Osteocyte (in vitro differentiated cells): ENCODE measurements at places on chromosomes 5 and 9. TPM values are rescaled to one million over a fixed set of nuclear protein-coding genes. Genes with fewer than 3 reads are reported as not detected.

The RAB3C gene
- not detected in 2 replicates for total RNA-seq

The FOXD4L4 gene
- total RNA-seq, result not detected in 2 replicates

DNA sequence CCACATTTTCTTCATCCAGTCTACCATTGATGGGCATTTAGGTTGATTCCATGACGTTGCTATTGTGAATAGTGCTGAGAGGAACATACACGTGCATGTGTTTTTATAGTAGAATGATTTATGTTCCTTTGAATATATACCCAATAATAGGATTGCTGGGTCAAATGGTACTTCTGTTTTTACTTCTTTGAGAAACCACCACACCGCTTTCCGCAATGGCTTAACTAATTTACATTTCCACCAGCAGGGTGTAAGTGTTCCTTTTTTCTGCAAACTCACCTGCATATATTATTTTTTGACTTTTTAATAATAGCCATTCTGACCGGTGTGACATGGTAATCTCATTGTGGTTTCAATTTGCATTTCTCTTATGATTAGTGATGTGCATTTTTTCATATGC is 82.2 kb upstream of the RFX3 start:
- no peaks in the 10 kb centered on the region for H3K4me1 ChIP-seq
- H3K27ac ChIP-seq, result no peak overlapping the region
- H3K27me3 ChIP-seq, result peaks cover 35% of the 10 kb centered on the region
- no peaks in the 10 kb centered on the region for H3K36me3 ChIP-seq

- DNase-seq, result no peak
- peaks cover 2% of the 10 kb centered on the region for H3K4me1 ChIP-seq
- H3K4me3 ChIP-seq, result no peak overlapping the region
- no peak overlapping the region for H3K27ac ChIP-seq
- H3K36me3 ChIP-seq, result no peaks in the 10 kb centered on the region
Observed at GRCh38 chr5:1881098-1881572, 1.6 kb downstream of the IRX4 start.

- H3K27me3 ChIP-seq, result no peaks in the 10 kb centered on the region
- H3K36me3 ChIP-seq, result no peaks in the 10 kb centered on the region
- no peak overlapping the region for H3K27ac ChIP-seq
- no peaks in the 10 kb centered on the region for H3K4me1 ChIP-seq
Observed at GRCh38 chr9:102087141-102087540, 348.7 kb upstream of the GRIN3A start.

- no peaks in the 10 kb centered on the region for H3K27me3 ChIP-seq
- no peak for DNase-seq
- H3K4me1 ChIP-seq, result peaks cover 26% of the 10 kb centered on the region
- H3K36me3 ChIP-seq, result no peaks in the 10 kb centered on the region
- no peak overlapping the region for H3K4me3 ChIP-seq
- peak overlapping the region; percentile 67 for H3K27ac ChIP-seq
Observed at GRCh38 chr9:115328228-115328627, 210.3 kb upstream of the TNC start.

DNA sequence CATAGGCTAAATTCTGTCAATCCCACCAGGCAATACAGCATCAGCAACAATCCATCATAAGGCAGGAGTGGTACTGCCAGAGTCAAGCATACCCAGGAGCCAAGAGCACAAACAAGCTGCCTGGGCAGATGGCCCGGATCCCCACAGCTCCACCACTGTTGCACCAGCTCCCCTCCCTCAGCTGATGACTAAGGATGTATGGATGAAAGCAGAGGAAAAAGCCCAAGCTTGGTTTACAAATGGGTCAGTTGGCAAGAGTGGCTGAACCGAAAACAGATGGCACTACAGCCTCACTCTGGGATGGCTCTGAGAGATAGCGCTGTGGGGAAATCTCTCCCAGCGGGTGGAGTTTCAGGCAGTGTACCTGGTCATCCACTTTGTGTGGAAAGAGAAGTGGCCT is 29.4 kb downstream of the DROSHA start:
- no peak overlapping the region for H3K27ac ChIP-seq
- H3K4me3 ChIP-seq, result no peak overlapping the region
- no peaks in the 10 kb centered on the region for H3K27me3 ChIP-seq
- H3K36me3 ChIP-seq, result peaks cover 68% of the 10 kb centered on the region
- no peaks in the 10 kb centered on the region for H3K4me1 ChIP-seq

The SPINK7 gene
- not detected in 2 replicates for total RNA-seq

The ZNF367 gene
- total RNA-seq, result 2.1 and 2.3 TPM in 2 replicates

- H3K36me3 ChIP-seq, result peaks cover 2% of the 10 kb centered on the region
- H3K4me1 ChIP-seq, result no peaks in the 10 kb centered on the region
- peaks cover 6% of the 10 kb centered on the region for H3K27me3 ChIP-seq
- H3K4me3 ChIP-seq, result no peak overlapping the region
Observed at GRCh38 chr9:81470864-81471263, 218.5 kb downstream of the TLE1 start.

DNA sequence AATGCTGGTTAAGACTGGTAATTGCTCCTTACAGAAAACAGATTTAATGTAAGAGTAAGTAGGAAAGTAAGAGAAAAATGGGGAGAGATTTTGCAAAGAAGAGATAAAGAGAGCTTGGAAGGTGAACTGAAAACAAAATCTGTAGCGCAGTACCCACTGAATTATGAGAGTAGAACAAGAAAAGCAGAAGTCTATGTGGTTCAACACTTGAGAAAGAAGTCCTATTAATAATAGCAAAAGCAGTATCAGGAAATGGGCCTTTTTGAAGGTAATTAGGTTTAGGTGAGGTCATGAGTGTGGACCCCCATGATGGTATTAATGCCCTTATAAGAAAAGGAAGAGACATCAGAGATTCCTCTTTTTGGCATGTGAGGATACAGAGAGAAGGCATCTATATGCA is 460.6 kb downstream of the CETN3 start:
- no peaks in the 10 kb centered on the region for H3K4me1 ChIP-seq
- no peak for DNase-seq
- H3K4me3 ChIP-seq, result no peak overlapping the region
- H3K27ac ChIP-seq, result no peak overlapping the region

DNA sequence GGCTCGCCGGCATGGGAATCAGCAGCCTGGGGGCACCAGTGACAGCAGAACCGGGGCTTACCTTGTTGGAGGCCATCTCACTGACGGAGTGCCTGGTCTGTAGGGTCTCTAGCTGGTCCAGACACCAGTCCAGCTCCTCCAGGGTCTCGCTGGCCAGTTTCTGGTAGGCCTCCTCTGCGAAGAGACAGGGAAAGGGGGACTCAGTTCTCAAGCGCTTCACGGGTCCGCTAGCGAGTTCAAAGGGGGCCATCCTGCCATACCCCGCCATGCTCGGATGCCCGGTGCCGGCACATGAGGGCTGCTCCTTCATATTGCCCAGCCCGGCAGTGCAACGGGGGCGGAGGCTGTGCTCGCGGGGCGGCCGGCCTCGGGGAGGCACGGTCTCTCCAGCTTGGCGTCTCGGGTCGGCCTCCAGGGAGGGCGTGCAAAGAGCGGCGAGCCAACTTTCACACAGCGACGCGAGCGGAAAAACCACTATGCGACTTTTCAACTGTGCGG is 456.0 kb downstream of the RAB3C start:
- no peaks in the 10 kb centered on the region for H3K36me3 ChIP-seq
- H3K27ac ChIP-seq, result peak overlapping the region; percentile 73
- peak; percentile 85 for DNase-seq
- peaks cover 58% of the 10 kb centered on the region for H3K4me1 ChIP-seq

DNA sequence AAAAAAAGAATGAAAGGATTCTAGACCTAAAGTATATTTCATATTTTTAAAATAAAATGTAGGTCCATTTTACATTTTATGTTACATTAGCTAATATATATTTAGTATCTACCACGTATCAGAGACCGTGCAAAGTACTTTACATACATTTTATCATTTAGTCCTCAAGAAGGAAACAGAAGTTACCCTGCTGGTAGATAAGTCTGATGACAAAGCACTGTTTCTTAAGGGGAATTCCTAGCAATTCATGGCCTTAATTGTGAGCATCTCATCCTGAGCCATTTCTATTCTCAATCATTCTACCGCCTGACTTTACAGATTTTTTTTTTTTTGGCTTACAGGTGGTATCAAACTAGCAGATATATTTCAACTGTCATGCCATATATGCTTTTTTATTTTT is 367.7 kb downstream of the PRELID2 start:
- no peak overlapping the region for H3K4me3 ChIP-seq
- H3K4me1 ChIP-seq, result no peaks in the 10 kb centered on the region
- H3K27ac ChIP-seq, result no peak overlapping the region
- no peak for DNase-seq

- no peaks in the 10 kb centered on the region for H3K27me3 ChIP-seq
- peaks cover 40% of the 10 kb centered on the region for H3K4me1 ChIP-seq
- no peak for DNase-seq
- no peak overlapping the region for H3K4me3 ChIP-seq
Observed at GRCh38 chr9:95819636-95820035, 55.9 kb upstream of the ERCC6L2 start.

- peaks cover 2% of the 10 kb centered on the region for H3K27me3 ChIP-seq
- no peak for DNase-seq
- peak overlapping the region; percentile 48 for H3K27ac ChIP-seq
- no peak overlapping the region for H3K4me3 ChIP-seq
- peaks cover 8% of the 10 kb centered on the region for H3K36me3 ChIP-seq
Observed at GRCh38 chr9:27473111-27473529, 51.0 kb upstream of the IFNK start.

The WNK2 gene
- not detected in 2 replicates for total RNA-seq

- H3K36me3 ChIP-seq, result no peaks in the 10 kb centered on the region
- H3K4me3 ChIP-seq, result no peak overlapping the region
- no peaks in the 10 kb centered on the region for H3K4me1 ChIP-seq
- no peaks in the 10 kb centered on the region for H3K27me3 ChIP-seq
- no peak overlapping the region for H3K27ac ChIP-seq
- no peak for DNase-seq
Observed at GRCh38 chr5:30237189-30237588, 956.3 kb upstream of the CDH6 start.

The CD74 gene
- total RNA-seq, result not detected in 2 replicates
